ENCODE measurements at places on chromosomes 2 and 18.
A peak's percentile ranks its signal among the peaks of the same experiment; 100 is the strongest.

DNA sequence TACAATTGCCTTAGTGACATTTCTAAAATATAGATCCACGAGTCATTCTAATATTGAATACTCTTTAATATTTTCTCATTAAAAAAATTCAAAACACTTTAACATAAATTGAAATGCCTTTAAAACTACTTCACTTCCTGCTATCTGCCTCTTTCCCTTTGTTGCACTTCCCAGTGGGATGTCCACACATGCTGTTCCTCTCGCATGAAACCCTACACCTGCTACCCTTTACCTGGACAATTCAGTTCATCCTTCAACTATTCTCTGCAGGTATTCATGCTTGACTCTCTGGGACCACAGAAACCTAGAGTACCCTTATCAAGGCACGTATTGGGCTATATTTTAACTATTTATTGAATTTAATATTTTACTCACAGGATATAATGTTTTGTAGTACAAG, 373.3 kb upstream of the GALNT5 start:
- H3K4me3 ChIP-seq: no peak overlapping the region
- H3K4me1 ChIP-seq: no peaks in the 10 kb centered on the region
- no peak overlapping the region for H3K27ac ChIP-seq
- H3K36me3 ChIP-seq: no peaks in the 10 kb centered on the region

- H3K4me3 ChIP-seq: no peak overlapping the region
- no peaks in the 10 kb centered on the region for H3K27me3 ChIP-seq
- no peak for DNase-seq
- H3K36me3 ChIP-seq: peaks cover 49% of the 10 kb centered on the region
- peaks cover 68% of the 10 kb centered on the region for H3K4me1 ChIP-seq
- H3K27ac ChIP-seq: peak overlapping the region; percentile 83
Observed at GRCh38 chr2:68799140-68800026, 64.8 kb downstream of the ARHGAP25 start.

GRCh38 chr18:10405816-10406663, 48.4 kb upstream of the APCDD1 start:
- H3K4me3 ChIP-seq: no peak overlapping the region
- H3K27ac ChIP-seq: no peak overlapping the region
- H3K27me3 ChIP-seq: no peaks in the 10 kb centered on the region
- no peaks in the 10 kb centered on the region for H3K36me3 ChIP-seq

DNA sequence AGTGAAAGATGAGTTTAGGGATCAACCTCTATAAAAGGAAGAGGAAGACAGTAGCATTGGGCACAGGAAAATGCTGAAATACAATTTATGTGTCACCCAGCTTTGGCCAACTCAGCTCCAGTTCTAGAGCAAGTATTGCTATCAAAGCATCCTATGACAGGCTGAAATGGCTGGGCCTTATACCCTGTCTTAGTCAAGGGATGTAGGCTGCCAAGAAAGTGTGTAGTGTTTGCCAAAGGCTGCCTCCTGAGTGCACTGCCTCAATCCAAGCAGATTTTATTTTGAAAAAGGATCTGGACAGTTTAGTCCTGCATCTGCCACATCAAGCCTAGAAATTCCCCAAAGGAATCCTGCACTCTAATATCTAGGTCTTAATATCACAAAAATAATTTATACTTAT, 359.9 kb upstream of the ZC3H15 start:
- no peaks in the 10 kb centered on the region for H3K27me3 ChIP-seq
- no peaks in the 10 kb centered on the region for H3K4me1 ChIP-seq
- H3K36me3 ChIP-seq: no peaks in the 10 kb centered on the region
- no peak for DNase-seq
- H3K4me3 ChIP-seq: no peak overlapping the region
- H3K27ac ChIP-seq: no peak overlapping the region

DNA sequence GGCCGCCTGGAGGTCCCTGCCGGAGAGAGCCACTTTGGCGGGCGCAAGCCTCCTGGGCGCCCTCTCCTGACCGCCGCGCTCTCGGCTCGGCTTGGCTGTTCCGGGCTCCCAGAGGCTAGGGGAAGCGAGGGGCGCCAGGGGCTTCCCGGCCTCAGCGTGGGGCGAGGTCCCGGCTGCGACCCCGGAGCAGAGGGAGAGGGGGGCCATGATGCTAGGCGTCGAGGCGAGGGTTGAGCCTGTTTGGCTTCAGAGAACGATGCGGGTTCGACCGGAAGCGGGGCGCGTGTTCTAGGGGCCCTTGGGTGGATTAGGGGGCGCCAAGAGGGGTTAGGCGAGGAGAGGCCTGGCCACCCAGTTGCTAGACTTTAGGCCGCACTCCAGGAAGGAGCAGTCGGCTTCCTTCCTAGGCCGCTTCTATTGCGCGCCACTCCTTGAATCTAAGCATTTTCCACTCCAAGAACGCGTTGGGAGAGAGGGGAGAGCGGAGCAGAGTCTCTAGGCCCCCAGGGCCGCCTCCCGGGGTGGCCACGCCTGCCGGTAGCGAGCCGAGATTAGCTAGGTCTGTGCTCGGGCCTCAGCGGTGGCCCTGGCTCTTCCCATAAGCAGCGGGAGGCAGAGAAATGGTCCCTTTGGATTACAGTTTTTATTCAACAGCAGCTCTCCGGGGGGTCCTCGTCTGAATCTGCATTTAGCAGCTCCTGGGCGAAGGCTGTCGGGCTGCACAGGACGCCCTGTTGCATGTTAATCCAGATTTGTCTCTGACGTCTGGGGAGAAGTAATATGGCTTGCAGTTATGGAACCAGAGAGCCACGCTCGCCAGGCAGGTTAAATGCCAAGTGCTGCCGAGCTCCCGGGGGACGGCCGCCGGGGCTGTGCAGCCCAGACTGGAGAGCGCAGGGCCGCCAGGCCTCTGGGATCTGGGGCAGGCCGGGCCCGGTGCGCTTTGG, 11.3 kb downstream of the MEIS1 start:
- H3K4me3 ChIP-seq: no peak overlapping the region
- DNase-seq: no peak
- peaks cover 62% of the 10 kb centered on the region for H3K27me3 ChIP-seq
- H3K27ac ChIP-seq: no peak overlapping the region
- H3K4me1 ChIP-seq: peaks cover 2% of the 10 kb centered on the region

Measured in naive B cell (primary cell).